H1 (cell line): ENCODE measurements at places on chromosomes 4 and X. TPM values are rescaled to one million over a fixed set of nuclear protein-coding genes. Genes with fewer than 3 reads are reported as not detected.

The ZFP92 gene
- polyA plus RNA-seq, result 0.14 and 0.17 TPM in 2 replicates

The USP26 gene
- not detected in 2 replicates for polyA plus RNA-seq

The ARR3 gene
- polyA plus RNA-seq, result not detected in 2 replicates

The MEPE gene
- polyA plus RNA-seq, result not detected in 2 replicates

The SLC10A6 gene
- polyA plus RNA-seq, result not detected in 2 replicates

The CLTRN gene
- 0.58 and 1.2 TPM in 2 replicates for polyA plus RNA-seq

The GLRA2 gene
- polyA plus RNA-seq, result not detected in 2 replicates

The FAM47A gene
- polyA plus RNA-seq, result not detected in 2 replicates

The FAM3A gene
- polyA plus RNA-seq, result 18.6 and 28.1 TPM in 2 replicates

The MTMR8 gene
- 0.77 and 1.3 TPM in 2 replicates for polyA plus RNA-seq

The NKX6-1 gene
- 0.03 and 0.13 TPM in 2 replicates for polyA plus RNA-seq

The MGARP gene
- 3.9 and 4.5 TPM in 2 replicates for polyA plus RNA-seq

The ERAS gene
- 0.70 and 0.99 TPM in 2 replicates for polyA plus RNA-seq

The LPAR4 gene
- 6.4 and 7.6 TPM in 2 replicates for polyA plus RNA-seq

The AREG gene
- not detected in 2 replicates for polyA plus RNA-seq

The PLXNA3 gene
- polyA plus RNA-seq, result 10.7 and 23.5 TPM in 2 replicates

The ETDB gene
- not detected in 2 replicates for polyA plus RNA-seq

The DCAF12L2 gene
- polyA plus RNA-seq, result 1.7 and 1.9 TPM in 2 replicates

The COX7B2 gene
- polyA plus RNA-seq, result not detected in 2 replicates

The RIPPLY1 gene
- polyA plus RNA-seq, result not detected in 2 replicates

The RAI2 gene
- 0.60 and 0.96 TPM in 2 replicates for polyA plus RNA-seq

The TCEAL6 gene
- not detected in 2 replicates for polyA plus RNA-seq

The CCKAR gene
- not detected in 2 replicates for polyA plus RNA-seq

The SGCB gene
- polyA plus RNA-seq, result 5.3 and 6.8 TPM in 2 replicates

The BMPR1B gene
- 0.13 and 0.14 TPM in 2 replicates for polyA plus RNA-seq

The RPS6KA6 gene
- 1.9 and 3.5 TPM in 2 replicates for polyA plus RNA-seq

The TMEM131L gene
- polyA plus RNA-seq, result 11.2 and 14.3 TPM in 2 replicates

The SLITRK4 gene
- polyA plus RNA-seq, result 1.7 and 3.1 TPM in 2 replicates

The MAOB gene
- polyA plus RNA-seq, result 0.96 and 1.1 TPM in 2 replicates

The ENAM gene
- polyA plus RNA-seq, result not detected in 2 replicates

The GPR173 gene
- 11.3 and 14.1 TPM in 2 replicates for polyA plus RNA-seq

The NAP1L3 gene
- polyA plus RNA-seq, result 12.2 and 17.3 TPM in 2 replicates

The STPG2 gene
- polyA plus RNA-seq, result 0.03 TPM in 1 of 2 replicates, not detected in the other

The CXCL13 gene
- not detected in 2 replicates for polyA plus RNA-seq

The SLITRK2 gene
- 0.14 and 0.16 TPM in 2 replicates for polyA plus RNA-seq

The KLHL13 gene
- polyA plus RNA-seq, result 3.9 and 6.4 TPM in 2 replicates

The DSPP gene
- polyA plus RNA-seq, result not detected in 2 replicates

The TAF7L gene
- not detected in 2 replicates for polyA plus RNA-seq
